ENCODE measurements at places on chromosomes 5 and 9. TPM values are rescaled to one million over a fixed set of nuclear protein-coding genes. Genes with fewer than 3 reads are reported as not detected.

The GARNL3 gene
- 0.86 TPM for total RNA-seq

The ADGRD2 gene
- total RNA-seq: not detected

The SPAG8 gene
- 0.86 TPM for total RNA-seq

The SLC12A7 gene
- 9.5 TPM for total RNA-seq

The PPP2R2B gene
- total RNA-seq: 2.2 TPM

The CNTNAP3B gene
- total RNA-seq: 0.97 TPM

The PCDHA9 gene
- under 0.01 TPM for total RNA-seq

The RFX3 gene
- 2.6 TPM for total RNA-seq

The FCN2 gene
- not detected for total RNA-seq

The SEMA5A gene
- total RNA-seq: 74.7 TPM

The KIF24 gene
- total RNA-seq: 3.5 TPM

The UBE2QL1 gene
- not detected for total RNA-seq

The NUP188 gene
- total RNA-seq: 48.0 TPM

The ALDOB gene
- not detected for total RNA-seq

The IFNA21 gene
- total RNA-seq: not detected

The PDCD1LG2 gene
- total RNA-seq: 59.6 TPM

The GPRIN1 gene
- total RNA-seq: 3.5 TPM

Measured in fibroblast of villous mesenchyme (primary cell).